Activated CD8-positive, alpha-beta memory T cell treated with anti-CD3 and anti-CD28 coated beads for 1 hour (primary cell): ENCODE measurements at places on chromosomes 11 and 22.

- DNase-seq = no peak
These were observed 13.4 kb upstream of the GRK2 start for GRCh38 chr11:67252831-67253239.

DNA sequence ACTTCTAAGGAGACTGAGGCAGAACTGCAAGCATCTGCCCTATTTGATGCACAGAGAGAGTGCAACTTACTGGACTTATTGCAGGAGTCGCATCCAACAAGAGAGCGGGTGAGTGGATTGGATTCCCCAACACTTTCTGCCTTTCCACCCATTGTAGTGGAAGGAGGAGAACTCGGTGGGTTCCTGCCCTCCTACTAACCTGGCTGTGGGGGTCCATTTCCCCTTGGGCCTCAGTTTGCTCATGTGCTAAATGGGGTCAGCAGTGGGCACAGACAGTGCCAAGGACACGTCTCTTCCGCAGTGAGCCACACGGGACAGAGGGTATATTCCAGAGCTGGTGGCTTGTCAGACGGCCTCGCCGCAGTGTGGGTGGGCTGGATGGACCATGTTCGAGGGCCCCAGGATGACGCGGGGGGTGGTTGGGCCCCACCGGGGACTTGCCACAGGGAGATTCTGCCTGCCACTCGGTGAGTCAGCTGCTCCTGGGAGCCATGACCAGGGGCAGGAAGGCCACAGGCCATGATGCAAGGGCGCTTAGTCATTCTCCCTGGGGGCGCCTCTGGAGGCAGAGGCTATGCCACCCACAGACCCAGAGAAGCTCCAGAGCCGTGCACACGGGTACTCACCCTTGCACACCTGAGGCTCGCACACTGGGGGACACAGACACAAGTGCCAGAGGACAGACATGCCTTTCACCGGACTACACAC lies 8.2 kb downstream of the ALX4 start:
- DNase-seq = no peak

- DNase-seq = no peak
These were observed 2.6 kb downstream of the OR51G2 start for GRCh38 chr11:4916581-4916980.

GRCh38 chr11:19789245-19789644 lies 76.6 kb downstream of the NAV2 start:
- DNase-seq = no peak

- DNase-seq = no peak
These were observed 12.7 kb downstream of the MYO18B start for GRCh38 chr22:25754527-25755202.

DNA sequence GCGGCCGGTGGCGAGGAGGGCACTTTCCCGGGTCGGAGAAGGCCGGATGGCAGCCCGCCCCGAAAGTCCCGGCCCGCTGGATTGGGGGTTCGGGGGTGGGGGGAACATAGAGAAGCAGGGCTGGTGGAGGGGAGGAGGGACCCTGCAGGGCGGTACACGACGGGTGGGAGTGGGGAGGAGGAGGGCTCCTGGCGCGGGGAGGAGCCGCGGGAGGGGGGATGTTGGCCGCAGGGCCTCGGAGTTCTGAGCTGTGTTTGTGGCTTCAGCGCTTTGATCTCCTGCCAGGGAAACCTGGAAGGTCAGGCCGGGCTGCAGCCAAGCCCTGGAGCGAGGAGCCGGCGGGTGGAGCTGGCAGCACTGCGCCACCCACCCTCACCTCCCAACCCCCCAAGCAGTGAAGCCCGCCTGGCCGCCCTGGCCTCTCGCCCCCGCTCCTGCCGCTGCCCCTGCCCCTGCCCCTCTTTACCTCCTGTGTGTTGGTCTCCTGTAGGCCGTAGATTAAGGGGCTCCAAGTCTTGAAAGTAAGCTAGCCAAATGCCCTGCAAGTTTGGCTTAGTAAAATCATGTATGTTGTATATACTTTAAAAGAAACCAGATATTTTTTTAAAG lies 30.9 kb downstream of the C22orf31 start:
- DNase-seq = no peak

DNA sequence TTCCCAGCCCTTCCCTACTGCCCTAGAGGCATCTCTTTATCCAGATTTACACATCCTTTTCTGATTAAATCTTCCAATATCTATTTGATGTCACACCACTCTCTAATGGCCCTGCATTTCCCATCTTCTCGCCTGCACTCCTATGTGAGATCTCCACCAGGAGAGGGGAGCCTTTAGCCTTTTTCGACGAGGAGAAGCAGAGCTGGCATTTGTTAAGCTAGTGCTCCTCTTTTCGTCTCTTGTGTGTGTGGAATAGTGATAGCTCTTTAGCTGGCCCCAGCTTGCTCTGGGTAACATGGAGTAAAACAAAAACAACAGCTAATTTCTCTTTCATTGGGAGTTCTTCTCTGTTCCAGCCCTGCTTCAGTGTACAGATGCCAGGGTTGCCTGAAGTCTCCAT lies 536.5 kb downstream of the NTM start:
- no peak for DNase-seq
